Osteoblast (primary cell): ENCODE measurements at places on chromosomes 7 and 10. TPM values are rescaled to one million over a fixed set of nuclear protein-coding genes. Genes with fewer than 3 reads are reported as not detected.

DNA sequence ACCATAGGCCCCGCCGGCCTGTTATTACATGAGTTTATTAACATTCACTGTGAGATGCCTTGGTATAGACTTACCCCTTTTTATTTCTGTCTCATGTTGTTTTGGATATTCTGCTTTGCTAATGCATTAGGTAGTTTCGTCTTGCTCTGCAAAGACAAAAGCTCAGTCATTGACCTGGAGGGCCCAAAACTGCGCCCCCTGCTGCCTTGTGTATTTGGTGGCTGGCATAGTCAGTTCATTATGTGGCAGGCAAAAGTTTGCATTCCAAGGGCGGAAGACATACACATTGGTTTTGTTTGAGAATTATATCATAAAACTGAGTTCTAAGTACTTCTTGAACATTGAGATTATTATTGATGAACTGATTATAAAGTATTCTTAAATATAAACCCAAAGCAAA lies 372.5 kb downstream of the SDK1 start:
- H3K4me1 ChIP-seq: no peaks in the 10 kb centered on the region
- H3K27me3 ChIP-seq: no peaks in the 10 kb centered on the region
- DNase-seq: no peak
- no peak overlapping the region for H3K27ac ChIP-seq
- H3K4me3 ChIP-seq: no peak overlapping the region

- H3K27ac ChIP-seq: no peak overlapping the region
- H3K4me3 ChIP-seq: no peak overlapping the region
- H3K4me1 ChIP-seq: no peaks in the 10 kb centered on the region
- DNase-seq: no peak
- H3K27me3 ChIP-seq: no peaks in the 10 kb centered on the region
Measured at GRCh38 chr10:11120711-11121110, 103.0 kb downstream of the CELF2 start.

DNA sequence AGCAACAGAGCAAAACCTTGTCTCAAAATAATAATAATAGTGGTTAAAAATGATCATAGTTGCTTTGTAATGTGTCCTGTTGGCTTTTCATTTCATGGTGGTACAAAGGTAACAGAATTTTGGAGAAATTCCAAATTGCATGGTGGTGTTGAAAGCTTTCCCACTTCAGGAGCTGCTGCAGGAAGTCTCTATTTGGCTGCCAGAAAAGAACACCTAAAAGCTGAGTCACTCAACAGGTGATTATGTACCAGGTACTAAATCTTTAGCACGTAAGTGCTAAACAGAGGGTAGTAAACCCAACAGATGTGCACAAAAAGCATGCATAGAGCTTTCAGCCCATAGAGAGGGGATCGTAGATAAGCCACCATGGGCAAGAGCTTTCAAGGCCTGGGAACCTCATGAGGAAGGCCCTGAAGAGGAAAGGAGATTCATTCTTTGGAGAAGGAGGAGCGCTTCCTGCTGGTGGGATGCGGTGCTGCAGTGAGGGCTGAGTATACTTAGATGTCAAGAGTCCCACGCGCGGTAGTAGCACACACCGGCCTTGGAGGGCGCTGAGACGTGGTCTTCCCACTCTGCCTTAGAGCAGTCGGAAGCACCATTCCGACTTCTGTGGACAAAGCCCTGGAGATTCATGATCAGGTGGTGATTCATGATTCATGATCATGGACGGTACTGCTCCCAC lies 118.7 kb downstream of the RALA start:
- H3K4me3 ChIP-seq: no peak overlapping the region
- H3K27ac ChIP-seq: no peak overlapping the region
- H3K36me3 ChIP-seq: no peaks in the 10 kb centered on the region
- no peaks in the 10 kb centered on the region for H3K27me3 ChIP-seq

DNA sequence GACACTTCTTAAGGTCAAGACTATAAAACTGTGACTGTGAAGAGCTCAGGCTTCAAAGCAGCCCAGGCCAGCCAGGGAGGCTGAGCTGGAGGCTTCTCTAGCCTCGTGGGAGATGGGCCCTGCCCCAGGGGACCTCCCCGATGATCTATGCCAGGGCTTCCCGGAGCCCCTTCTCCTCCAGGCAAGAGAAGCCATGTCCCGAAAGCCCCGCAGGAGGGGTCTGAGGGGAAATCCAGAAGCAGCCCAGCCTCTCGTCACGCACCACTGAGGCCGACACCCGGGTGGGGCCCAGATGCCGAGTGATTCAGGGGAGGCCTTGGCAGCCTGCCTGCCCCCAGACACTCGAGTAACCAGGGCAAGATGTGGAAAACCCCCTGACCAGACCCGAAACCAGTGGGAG lies 63.7 kb downstream of the PROSER2 start:
- H3K4me3 ChIP-seq: no peak overlapping the region
- peak; percentile 58 for DNase-seq
- no peaks in the 10 kb centered on the region for H3K4me1 ChIP-seq
- H3K36me3 ChIP-seq: no peaks in the 10 kb centered on the region

Gene ZNF775
- total RNA-seq: 5.0 and 6.2 TPM in 2 replicates

- H3K4me1 ChIP-seq: peaks cover 12% of the 10 kb centered on the region
- H3K27me3 ChIP-seq: no peaks in the 10 kb centered on the region
- no peak overlapping the region for H3K4me3 ChIP-seq
- no peaks in the 10 kb centered on the region for H3K36me3 ChIP-seq
Measured at GRCh38 chr7:96308253-96308949, 13.5 kb downstream of the SLC25A13 start.

- peaks cover 17% of the 10 kb centered on the region for H3K36me3 ChIP-seq
- peaks cover 7% of the 10 kb centered on the region for H3K4me1 ChIP-seq
- H3K27ac ChIP-seq: no peak overlapping the region
Measured at GRCh38 chr7:128075242-128076095, 44.2 kb upstream of the LRRC4 start.

DNA sequence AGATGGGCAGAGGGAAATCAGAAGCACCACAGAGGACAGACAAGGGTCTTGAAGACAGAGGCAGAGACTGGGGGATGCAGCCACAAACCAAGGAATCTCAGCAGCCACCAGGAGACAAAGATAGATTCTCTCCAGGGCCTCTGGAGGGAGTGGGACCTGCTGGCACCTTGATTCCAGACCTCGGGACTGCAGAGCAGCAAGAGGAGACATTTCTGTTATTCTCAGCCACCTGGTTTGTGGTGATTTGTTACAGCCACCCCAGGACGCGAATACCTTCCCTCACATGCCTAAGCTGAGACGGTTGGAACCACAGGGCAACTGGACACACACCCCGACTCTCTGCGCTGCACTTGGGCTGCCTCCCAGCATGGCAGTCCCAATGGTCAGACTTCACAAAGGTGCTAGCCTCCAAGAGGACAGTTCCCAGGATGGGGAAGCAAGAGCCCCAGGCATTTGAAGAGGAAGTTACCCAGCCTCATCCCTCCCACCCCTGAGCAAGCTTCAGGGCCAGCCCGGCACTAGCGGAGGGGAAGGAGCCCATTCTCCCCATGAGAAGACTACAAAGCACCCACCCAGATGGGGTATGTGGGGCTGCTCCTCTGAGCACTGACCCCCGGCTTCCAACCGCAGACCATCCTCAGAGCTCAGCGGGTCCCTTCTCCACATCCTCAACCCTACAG lies 104.6 kb upstream of the INSIG1 start:
- no peak overlapping the region for H3K27ac ChIP-seq
- no peaks in the 10 kb centered on the region for H3K27me3 ChIP-seq
- no peak for DNase-seq
- H3K36me3 ChIP-seq: no peaks in the 10 kb centered on the region
- H3K4me1 ChIP-seq: no peaks in the 10 kb centered on the region
- H3K4me3 ChIP-seq: no peak overlapping the region

Gene HYAL4
- not detected in 2 replicates for total RNA-seq

Gene ACTR3C
- total RNA-seq: 1.8 and 3.8 TPM in 2 replicates

Gene OIT3
- total RNA-seq: under 0.01 TPM in 2 replicates

GRCh38 chr10:50593523-50594376 lies 30.0 kb downstream of the SGMS1 start:
- H3K4me1 ChIP-seq: peaks cover 9% of the 10 kb centered on the region
- DNase-seq: no peak
- no peaks in the 10 kb centered on the region for H3K36me3 ChIP-seq
- H3K27ac ChIP-seq: peak overlapping the region; percentile 24
- H3K4me3 ChIP-seq: no peak overlapping the region

DNA sequence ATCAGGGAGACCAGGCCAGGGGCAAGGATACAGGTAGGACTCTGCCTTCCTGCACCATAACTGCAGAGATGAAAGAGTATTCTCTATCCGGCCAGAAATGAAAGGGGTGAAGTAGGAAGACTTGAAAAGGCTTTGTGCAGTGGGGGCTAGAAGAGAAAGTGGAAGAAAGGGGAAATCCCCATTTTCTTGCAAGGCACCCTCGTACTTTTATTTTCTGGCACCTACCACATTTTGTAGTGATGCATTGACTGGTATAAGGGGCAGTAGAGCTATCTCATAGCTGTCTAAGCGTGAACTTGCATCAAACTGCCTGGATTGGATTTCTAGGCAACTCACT lies 752 bp upstream of the CAMK2G start:
- H3K36me3 ChIP-seq: peaks cover 16% of the 10 kb centered on the region
- no peaks in the 10 kb centered on the region for H3K27me3 ChIP-seq
- peak overlapping the region; percentile 67 for H3K4me3 ChIP-seq
- H3K4me1 ChIP-seq: peaks cover 19% of the 10 kb centered on the region
- H3K27ac ChIP-seq: no peak overlapping the region

Gene SPDYE6
- not detected in 2 replicates for total RNA-seq

GRCh38 chr10:128054163-128054970 lies 71.9 kb downstream of the MKI67 start:
- peaks cover 6% of the 10 kb centered on the region for H3K36me3 ChIP-seq
- H3K4me3 ChIP-seq: no peak overlapping the region
- no peaks in the 10 kb centered on the region for H3K27me3 ChIP-seq
- DNase-seq: peak; percentile 62
- no peak overlapping the region for H3K27ac ChIP-seq

Gene ZNF438
- total RNA-seq: 4.3 and 5.0 TPM in 2 replicates

Gene GDF10
- total RNA-seq: under 0.01 TPM in 2 replicates

DNA sequence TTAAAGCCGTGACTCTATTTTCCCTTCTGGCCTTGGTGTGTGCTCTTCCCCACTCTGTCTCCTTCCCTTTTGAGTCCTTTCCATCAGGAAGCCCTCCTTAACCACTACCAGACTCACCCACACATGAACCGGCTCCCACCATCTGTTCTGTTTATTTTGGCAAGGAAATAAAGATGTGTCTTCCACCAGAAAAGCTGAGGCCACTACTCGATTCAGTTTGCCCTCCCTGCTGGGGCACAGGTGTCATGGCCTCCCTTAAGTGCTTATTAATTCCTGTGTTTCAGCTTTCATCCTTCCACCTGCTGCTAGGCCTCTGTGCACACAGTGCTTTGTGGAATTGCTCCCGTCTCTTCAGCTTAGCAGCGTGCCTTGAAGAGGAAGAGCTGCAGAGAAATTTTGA lies 16.7 kb downstream of the POR start:
- H3K36me3 ChIP-seq: no peaks in the 10 kb centered on the region
- H3K27ac ChIP-seq: no peak overlapping the region
- no peaks in the 10 kb centered on the region for H3K4me1 ChIP-seq
- H3K4me3 ChIP-seq: no peak overlapping the region
